ENCODE measurements at places on chromosomes 13 and 19.

DNA sequence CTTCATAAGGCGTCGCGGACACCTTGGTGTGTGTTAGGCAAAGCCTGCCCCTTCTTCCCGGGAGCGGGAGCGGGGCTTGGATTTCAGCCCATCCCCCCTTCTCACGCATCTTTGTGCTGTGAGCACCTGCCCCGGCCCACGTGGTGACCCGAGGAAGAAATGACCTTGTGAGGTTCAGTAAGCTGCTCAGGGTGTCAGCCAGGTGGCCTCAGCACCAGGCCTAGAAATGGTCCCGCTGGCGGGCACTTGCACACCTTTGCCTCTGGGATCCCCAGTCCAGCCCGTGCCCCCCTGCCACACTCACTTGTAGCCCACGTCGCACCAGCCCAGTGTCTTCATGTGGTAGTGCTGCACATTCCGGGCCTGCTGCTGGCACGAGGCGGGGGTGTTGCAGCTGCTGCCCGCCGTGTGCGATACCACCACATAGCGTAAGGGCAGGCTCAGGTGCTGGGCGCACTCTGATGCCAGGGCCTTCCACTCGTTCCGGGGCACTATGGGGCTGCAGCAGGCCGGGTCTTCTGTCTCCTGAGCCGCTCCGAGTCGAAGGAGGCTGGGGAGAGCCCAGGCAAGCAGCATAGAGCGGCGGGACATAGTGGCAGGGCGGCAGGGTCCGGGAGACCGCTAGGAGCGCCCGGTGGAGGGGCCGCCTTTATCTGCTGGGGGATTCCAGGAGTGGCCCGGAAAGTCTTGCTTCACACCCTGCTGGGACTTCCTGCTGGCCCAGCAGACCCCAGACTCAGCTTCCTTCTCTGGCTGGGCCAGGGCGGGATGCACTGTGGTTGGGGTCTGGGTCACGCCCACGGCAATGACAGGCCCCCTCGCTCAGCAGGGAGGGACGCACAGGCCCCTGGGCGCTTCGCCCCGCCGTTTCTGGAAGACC is at the start of gene PGLYRP1:
PGLYRP1 (minus strand) TSS at position 623 of the 880 bp plus-strand sequence; CDS start at position 591, 32 bp downstream.
- no peak for DNase-seq

- DNase-seq, result peak; percentile 35
Measured at GRCh38 chr13:52128714-52129700, at the start of gene NEK5. Gene NEK5 (minus strand): TSS chr13:52129073. CDS start chr13:52127482, 1,591 bp downstream.

DNA sequence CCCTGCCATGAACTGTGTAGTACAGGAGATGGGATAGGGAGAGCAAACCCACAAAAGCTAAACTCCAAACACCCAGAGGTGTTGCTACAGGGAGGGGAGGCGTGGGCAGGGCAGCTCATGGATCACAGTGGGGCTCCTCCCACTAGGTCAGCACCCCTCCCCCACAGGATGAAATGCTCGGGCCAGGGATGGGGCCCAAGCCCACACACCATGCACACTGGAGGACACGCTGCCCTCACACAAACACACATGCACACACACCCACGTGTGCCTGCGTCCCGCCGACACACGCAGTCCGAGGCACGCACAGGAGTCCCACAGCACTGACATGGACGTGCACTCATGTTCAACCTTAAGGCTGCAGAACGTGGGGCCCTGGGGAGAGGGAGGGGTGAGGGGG is 6.0 kb upstream of the CCNP start:
- no peak for DNase-seq

DNA sequence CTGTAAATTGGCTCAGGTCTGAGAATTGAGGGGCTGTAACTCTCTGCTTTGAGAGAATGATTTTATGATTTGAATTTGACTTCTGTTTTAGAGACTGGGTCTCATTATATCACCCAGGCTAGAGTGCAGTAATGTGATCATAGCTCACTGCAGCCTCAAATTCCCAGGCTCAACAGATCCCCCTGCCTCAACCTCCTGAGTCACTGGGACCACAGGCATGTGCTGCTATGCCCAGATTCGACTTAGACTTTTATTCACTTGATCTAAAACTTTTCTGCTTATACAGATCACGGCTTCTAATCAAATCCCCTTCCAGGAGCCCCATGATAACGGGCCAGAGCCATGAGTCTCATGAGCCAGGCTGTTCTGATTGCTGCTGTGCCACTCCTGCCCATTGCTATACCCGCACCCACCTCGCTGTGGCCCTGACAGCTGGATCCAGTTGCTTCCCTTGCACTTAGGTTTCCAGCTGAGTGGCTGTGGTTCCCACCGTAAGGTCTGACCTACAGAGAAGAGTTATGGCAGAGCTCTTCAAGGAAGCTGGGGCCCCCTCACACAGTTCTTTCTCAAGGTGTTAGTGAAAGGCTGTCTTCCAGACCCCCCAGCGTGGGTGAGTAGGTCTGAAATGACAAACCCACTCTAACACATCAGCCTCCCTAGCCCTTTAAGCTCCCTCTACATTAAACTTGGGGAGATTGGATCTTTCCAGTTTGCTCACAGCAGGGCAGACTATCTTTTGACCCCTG is 251.2 kb upstream of the SGCG start:
- DNase-seq, result no peak

DNA sequence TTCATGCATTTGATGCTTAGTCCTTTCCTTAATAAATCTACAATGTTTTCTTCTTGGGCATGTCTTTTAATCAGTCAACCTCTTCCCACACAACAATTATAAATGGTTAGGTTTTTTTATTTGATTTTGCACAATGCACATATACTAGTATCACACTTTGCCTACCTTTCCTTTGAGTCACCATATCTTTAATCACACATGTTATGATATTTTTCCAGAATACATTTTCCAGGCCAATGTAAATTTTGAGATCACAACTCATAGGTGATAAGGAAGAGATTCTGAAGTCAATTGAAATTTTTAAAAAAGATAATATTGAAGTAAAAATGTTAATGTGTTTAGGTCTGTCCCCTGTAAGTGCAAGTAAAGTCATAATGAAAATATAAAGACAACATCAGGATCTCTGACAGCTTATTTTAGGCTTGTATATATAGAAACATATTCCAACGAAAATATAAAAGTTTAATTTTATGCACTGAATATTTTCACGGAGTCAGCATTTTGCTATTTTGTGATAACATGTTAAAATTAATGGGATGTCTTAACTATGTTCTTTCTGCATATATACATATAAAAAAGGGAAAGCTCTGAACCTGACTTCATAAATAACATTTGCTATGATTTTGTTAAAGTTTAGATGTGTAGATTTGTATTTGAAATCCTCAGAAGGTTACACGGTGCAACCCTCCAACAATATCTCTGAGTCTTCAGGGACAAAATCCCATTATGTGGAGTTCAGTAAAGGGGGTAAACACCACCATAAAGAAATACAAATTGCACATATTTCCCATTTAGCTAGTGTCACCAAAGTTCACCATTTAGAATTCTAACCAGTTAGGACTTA is 351.9 kb downstream of the DACH1 start:
- DNase-seq, result no peak

GRCh38 chr13:93776936-93777335 is 550.3 kb downstream of the GPC6 start:
- DNase-seq, result no peak

DNA sequence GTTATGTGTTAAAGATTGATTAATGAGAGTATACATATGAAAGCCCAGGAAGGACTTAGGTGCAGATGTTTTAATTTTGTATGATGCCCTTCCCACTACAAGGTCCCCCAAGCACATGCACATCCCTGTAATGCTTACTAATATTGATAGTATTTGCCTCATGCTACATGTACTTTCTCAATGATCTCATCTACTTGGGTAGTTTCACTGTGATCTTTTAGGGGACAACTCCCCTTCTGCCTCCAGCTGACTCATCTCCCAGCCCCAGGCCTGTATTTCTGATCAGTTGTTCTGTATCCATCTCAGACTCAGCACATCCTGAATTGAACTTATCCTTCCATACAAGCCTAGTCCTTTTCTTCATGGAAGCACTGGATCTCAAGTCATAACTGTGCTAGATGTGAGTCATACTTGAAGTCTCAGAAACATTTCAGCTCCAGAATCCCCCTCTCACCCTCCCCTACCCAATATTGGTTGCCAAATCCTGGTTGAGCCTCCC is 49.4 kb upstream of the INTS6 start:
- no peak for DNase-seq

GRCh38 chr19:15609261-15609660 is 5.8 kb upstream of the CYP4F8 start:
- DNase-seq, result no peak

Measured in NCI-H2081 (cell line).